Mesangial cell (primary cell): ENCODE measurements at places on chromosomes 3 and 15. TPM values are rescaled to one million over a fixed set of nuclear protein-coding genes. Genes with fewer than 3 reads are reported as not detected.

RPP14 gene
- total RNA-seq = 8.1 and 8.3 TPM in 2 replicates

PLCL2 gene
- total RNA-seq = 0.76 and 1.5 TPM in 2 replicates

PRR23A gene
- total RNA-seq = not detected in 2 replicates

SLC22A13 gene
- 0.13 and 0.16 TPM in 2 replicates for total RNA-seq

DPPA4 gene
- 0.25 TPM in 1 of 2 replicates, not detected in the other for total RNA-seq

SH2D7 gene
- total RNA-seq = not detected in 2 replicates

RHOA gene
- total RNA-seq = 330 and 483 TPM in 2 replicates

GHSR gene
- not detected in 2 replicates for total RNA-seq

WDR5B gene
- 1.6 and 3.3 TPM in 2 replicates for total RNA-seq

ARNT2 gene
- total RNA-seq = 7.0 and 17.0 TPM in 2 replicates

B3GNT5 gene
- total RNA-seq = 14.7 and 27.1 TPM in 2 replicates

TMC3 gene
- not detected in 2 replicates for total RNA-seq

DTX3L gene
- 15.6 and 26.0 TPM in 2 replicates for total RNA-seq

CFAP100 gene
- not detected in 2 replicates for total RNA-seq

SLC28A1 gene
- total RNA-seq = not detected in 2 replicates

TTLL13 gene
- total RNA-seq = under 0.01 TPM in 1 of 2 replicates, not detected in the other

CYP1A2 gene
- total RNA-seq = not detected in 2 replicates

ALS2CL gene
- total RNA-seq = 3.3 and 7.7 TPM in 2 replicates

NR2E3 gene
- 0.13 and 0.16 TPM in 2 replicates for total RNA-seq

SCN11A gene
- 0.13 TPM in 1 of 2 replicates, not detected in the other for total RNA-seq

RYR3 gene
- total RNA-seq = under 0.01 and 1.0 TPM in 2 replicates

PPP2R3A gene
- 9.6 and 10.4 TPM in 2 replicates for total RNA-seq

SPINK8 gene
- not detected in 2 replicates for total RNA-seq

RHOV gene
- 0.16 and 0.63 TPM in 2 replicates for total RNA-seq

NPAP1 gene
- total RNA-seq = not detected in 2 replicates

MESP1 gene
- total RNA-seq = 1.8 and 4.3 TPM in 2 replicates

RBM6 gene
- total RNA-seq = 16.8 and 25.0 TPM in 2 replicates

CSPG5 gene
- 0.76 and 1.6 TPM in 2 replicates for total RNA-seq

GOLGA6L7 gene
- not detected in 2 replicates for total RNA-seq

SLC28A2 gene
- total RNA-seq = not detected in 2 replicates

TMEM212 gene
- total RNA-seq = not detected in 2 replicates

SLC35G2 gene
- 2.8 and 5.2 TPM in 2 replicates for total RNA-seq

VGLL3 gene
- total RNA-seq = 15.6 and 19.7 TPM in 2 replicates

ZNF620 gene
- 1.8 and 3.3 TPM in 2 replicates for total RNA-seq

AHSG gene
- total RNA-seq = not detected in 2 replicates

TMEM207 gene
- total RNA-seq = not detected in 2 replicates

EFCAB12 gene
- under 0.01 TPM in 1 of 2 replicates, not detected in the other for total RNA-seq

CYP11A1 gene
- 1.1 and 1.6 TPM in 2 replicates for total RNA-seq

IVD gene
- total RNA-seq = 35.0 and 44.6 TPM in 2 replicates

LZTFL1 gene
- 6.7 and 11.4 TPM in 2 replicates for total RNA-seq

DOCK3 gene
- total RNA-seq = 0.13 and 0.16 TPM in 2 replicates

CD96 gene
- 0.13 TPM in 1 of 2 replicates, not detected in the other for total RNA-seq

UBE2E2 gene
- total RNA-seq = 36.3 and 50.8 TPM in 2 replicates

PRRT3 gene
- 0.98 and 6.0 TPM in 2 replicates for total RNA-seq

C2CD4A gene
- 0.25 TPM in 1 of 2 replicates, not detected in the other for total RNA-seq

SUCNR1 gene
- total RNA-seq = 0.49 and 2.0 TPM in 2 replicates

MNS1 gene
- total RNA-seq = 1.1 and 1.5 TPM in 2 replicates

SEC22C gene
- 40.7 and 50.2 TPM in 2 replicates for total RNA-seq

ITIH1 gene
- not detected in 2 replicates for total RNA-seq

CSK gene
- 34.4 and 40.1 TPM in 2 replicates for total RNA-seq

CCR3 gene
- total RNA-seq = not detected in 2 replicates

B3GALNT1 gene
- total RNA-seq = 19.1 and 19.7 TPM in 2 replicates

AADACL2 gene
- not detected in 2 replicates for total RNA-seq

TMF1 gene
- 9.1 and 10.9 TPM in 2 replicates for total RNA-seq
